ENCODE measurements at places on chromosomes 11 and 22.

DNA sequence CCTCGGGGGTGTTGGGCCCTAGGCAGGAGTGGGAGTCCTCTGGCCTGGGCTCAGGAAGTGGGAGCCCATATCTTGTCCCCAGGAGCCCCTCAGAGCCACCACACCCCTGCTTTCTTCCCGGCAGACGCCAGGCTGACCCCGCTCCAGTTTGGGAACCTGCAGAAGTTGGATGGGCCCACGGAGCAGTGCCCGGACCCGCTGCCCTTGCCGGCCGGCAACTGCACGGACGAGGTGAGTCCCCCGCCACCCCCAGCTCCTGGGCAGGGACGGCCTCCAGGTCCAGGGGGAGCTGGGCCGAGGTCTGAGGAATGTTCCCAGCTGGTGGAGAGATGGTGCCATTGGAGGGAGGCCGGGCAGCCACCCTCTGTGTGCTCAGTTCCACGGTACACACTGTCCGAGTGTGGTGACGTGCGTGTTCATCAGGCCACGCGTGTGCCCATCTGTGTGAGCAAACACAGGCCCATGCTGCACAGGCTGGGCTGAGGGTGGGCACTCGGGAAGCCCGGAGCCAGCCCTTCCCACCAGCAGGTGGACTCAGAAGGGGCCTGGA is 4.8 kb downstream of the MUC5B start:
- DNase-seq: no peak

- no peak for DNase-seq
These were observed 1113.4 kb downstream of the BRD1 start for GRCh38 chr22:48714231-48714630.

DNA sequence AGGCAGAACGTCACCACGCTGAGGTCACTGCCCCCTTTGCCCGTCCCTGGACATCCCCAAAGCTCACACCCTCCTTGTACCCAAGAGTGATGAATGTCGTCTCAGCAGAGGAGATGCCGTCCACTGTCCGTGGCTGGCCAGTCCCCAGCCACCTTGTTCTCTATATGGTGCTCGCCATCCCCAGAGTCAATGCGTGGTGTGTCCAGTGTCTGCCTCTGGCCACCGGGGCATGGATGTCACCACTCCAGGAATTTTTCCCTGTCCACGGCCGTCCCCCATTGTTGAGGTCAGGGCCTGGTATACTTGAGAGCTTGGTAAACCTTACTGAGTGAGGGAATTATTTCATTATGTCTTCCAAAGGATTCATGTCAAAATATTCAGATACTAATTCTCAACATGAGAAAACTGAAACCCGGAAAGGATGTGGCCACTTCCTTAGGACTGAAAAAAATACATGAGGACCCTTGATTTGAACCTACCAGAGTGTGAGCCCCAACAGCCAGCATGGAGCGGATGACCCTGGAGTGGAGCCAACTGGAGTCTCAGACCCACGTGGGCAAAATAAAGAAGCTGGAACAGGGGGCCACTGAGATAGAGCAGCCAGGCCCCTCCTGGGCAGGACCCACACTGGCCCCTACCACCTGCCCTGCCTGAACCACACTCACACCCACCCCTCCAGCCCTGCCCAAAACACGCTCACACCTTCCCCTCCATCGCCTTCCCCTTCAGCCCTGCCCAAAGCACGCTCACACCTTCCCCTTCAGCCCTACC is 376.4 kb downstream of the BRD1 start:
- no peak for DNase-seq

- DNase-seq: no peak
These were observed at the start of gene ZP1 for GRCh38 chr11:60866911-60867870. Gene ZP1 (plus strand): TSS chr11:60867542. CDS start chr11:60867562, 20 bp downstream.

- no peak for DNase-seq
These were observed 4.0 kb upstream of the INS start for GRCh38 chr11:2164861-2165555.

DNA sequence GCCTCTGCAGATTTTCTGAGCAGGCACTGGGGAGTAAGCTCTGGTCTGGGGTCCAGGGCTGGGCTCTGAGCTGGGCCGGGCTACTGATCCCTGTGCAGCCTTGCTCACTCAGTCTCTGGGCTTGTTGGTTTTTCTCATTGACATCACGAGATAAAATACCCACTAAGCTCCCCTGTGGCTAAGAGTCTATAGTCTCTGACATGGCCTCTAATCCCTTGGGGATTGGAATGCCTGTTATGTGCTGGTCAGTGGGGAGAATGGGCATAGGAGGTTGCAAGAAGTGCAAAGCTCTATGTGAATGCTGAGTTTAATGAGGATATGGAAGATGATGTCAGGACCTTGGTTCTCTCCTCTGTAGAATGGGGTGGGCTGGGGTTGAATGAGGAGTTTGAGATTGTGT is 23.3 kb downstream of the ELF5 start:
- DNase-seq: no peak

GRCh38 chr11:569158-569885 is 6.9 kb upstream of the PHRF1 start:
- DNase-seq: no peak

DNA sequence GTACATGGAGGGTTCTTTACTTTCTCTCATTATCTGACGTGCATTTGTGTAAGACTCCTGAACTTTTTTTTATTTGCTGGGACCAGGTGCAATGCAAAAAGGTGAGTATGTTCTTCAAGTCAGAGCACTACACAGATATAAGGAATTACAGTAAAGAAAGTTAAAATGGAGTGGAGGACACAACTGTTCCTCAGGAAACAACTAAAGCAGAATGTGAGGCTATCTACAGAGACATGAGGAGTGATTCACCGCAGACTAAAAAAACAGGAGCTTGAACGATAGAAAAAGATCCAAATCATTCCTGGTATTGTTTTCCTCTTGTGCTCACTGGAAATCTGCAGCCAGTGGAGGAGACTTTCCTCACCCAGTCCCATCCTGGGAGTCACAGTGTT is 106.2 kb downstream of the ABTB2 start:
- DNase-seq: no peak

DNA sequence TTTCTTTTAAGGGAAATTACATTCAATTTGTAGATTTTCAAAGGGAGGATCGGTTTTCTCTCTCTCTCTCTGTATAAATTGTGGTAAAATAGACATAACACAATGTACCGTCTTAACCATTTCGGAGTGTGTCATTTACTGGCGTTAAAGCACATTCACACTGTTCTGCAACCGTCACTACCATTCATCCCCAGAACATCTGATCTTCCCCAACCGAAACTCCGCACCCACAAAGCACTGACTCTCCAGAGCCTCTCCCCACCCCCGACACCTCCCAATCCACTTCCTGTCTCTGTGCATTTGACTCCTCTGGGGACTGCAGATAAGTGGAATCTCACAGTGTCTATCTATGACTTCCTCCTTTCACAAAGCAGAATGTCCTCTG is 15.9 kb upstream of the GRAMD4 start:
- peak; percentile 38 for DNase-seq

DNA sequence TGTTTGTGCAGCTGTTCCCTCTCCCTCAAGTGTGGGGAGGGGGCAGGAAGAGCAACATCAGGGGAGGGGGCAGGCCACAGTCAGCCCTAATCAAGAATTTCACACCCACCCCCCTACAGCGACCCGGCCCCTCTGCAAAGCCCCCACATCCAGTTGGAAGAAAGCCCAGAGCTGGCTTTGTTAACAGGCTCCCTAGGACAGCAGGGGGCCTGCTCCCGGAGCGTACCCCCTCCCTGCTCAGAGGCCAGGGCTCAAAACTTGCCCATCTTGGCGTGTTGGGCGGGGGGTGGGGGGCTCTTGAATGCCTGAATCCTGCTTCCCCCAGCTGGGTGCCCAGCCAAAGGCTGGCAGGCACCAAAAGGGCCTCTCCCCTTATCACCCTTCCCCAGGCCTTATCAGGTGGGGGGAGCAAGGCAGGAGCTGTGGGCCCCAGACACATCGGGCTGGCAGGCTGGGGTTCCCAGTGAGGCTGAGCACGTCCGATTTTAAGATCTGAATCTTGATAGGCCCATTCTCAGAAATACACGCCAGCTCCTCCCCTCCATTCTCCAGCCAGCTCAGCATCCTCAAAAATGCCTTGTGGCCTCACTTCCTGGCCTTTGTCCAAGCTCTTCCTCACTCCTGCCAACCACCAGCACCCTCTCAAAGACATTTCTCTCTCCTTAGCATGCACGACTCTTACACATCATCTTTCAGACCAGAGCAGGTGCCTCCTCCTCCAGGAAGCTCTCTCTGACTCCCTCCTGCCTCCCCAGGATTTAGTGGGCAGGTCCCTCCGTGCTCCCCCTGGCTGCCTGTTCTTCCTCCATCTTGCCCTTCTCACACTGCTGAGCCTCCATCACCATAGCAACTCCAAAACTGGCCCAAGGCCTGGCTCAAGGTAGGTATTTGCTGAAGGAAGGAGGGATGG is 384.8 kb downstream of the MN1 start:
- DNase-seq: no peak

GRCh38 chr22:28938286-28938833 is 55.0 kb downstream of the ZNRF3 start:
- DNase-seq: no peak

GRCh38 chr11:78647266-78647915 is 72.7 kb upstream of the NARS2 start:
- no peak for DNase-seq

DNA sequence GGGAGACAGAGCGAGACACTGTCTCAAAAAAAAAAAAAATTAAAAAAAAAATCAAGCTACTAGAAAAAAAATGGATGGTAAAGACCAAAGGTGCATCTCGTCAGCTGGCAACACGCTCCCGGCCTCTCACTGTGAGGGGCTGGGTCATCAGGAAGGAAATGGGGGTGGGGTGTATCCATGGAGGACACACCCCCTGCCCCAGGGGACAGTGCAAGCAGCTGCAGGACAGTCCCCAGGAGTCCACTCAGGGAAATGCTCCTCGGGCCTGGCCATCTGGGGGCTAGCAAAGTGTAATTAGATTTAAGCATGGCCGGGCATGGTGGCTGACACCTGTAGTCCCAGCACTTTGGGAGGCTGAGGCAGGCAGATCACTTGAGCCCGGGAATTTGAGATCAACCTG is 23.1 kb downstream of the TTLL1 start:
- DNase-seq: no peak

DNA sequence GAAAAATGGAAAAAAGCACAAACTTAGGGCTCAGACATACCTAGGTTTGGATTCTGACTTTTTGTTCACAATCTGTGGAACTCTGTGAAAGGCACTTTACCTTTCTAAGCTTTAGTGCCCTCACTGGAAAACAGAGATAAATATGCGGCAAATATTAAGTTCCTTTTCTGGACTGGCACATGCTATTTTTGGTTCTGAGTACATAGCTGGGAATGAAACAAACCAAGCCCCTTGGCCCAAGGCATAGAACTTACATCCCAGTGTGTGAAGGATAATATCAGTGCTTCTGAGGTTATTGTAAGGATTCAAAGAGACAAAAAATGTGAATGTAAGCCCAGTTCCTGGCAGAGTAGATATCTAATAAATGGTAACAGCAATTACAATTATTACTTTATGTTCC is 227.5 kb downstream of the ADAMTS15 start:
- no peak for DNase-seq

DNA sequence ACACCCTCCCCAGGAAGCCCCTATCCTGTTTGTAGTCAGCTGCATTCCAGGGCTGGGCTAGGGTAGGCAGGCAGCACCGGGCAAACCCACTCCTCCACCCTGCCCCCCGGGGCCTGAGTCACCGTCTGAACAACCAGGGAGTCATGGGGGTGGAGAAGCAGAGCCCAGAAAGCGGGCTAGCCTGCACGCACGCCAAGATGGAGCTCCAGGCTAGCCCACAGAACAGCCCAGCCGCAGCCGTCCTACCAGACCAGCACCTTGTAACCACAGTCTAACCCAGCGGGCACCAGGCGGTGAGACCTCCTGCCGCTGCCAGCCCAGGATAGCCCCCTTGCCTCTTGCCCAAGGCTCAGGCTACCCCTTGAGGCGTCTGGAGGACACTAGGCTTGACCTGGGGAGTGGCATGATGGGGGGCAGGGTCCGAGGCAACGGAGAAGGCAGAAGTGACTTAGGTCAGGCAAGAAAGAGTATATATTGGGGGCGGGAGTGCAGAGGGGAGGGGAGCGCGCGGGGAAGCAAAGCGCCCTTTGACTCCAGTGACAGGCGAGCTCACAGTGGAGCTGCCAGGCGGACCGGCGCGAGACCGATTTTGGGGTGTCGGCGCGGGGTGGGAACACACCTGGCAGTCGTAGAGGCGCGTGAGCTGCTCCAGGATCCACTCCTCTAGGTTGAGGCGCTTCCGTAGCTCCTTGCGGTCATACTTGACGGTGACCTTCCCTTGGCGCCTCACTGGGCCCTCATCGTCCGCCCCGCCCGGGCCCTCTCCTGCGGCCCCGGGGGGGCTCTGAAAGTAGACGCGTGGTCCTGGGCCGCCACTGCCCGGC is 734 bp downstream of the PPP1R14B start:
- peak; percentile 82 for DNase-seq

DNA sequence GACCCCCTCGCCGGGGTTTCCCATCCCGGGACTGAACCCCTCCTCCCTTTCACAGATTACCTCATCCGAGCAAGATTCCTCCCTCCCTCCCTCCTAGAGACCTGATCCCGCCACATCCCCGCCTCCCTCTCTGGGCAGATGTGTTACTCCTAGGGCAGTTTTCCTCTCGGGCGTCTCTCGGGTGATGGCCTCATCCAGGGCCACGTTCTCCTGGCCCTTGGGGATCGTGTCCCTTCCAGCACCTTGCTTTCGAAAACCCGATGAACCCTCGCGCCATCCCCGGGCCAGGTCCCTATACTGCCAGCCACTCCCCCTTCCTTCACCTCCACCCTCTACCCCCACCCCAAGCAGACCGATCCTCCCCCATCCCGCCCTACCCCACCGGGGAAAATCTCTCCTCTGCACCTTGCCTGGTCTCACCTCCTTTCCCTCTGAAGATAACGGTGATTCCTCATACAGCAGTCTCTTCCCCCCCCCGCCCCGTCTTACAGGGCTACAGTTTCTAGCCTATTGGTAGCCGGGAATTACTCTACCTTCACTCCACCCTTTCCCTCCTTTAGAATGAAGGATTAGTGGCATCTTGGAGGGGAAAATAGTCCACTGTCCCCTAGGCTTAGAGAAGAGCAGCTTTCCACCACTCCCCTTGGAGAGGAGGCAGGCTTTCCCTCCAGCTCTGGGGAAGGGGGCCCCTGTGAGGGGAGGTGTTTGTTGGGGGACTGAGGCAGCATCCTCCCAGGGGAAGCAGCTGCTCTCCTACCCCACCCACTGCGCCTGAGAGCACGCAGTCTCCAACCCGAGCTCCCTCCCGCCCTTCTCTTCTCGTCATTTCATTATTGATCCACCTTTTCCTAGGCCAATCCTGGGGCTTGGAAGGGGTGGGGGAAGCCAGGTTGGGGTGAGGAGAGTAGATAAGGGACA is 1.2 kb downstream of the KMT2A start:
- peak; percentile 15 for DNase-seq

- DNase-seq: peak; percentile 89
These were observed 9.7 kb upstream of the AHNAK start for GRCh38 chr11:62556108-62556874.

DNA sequence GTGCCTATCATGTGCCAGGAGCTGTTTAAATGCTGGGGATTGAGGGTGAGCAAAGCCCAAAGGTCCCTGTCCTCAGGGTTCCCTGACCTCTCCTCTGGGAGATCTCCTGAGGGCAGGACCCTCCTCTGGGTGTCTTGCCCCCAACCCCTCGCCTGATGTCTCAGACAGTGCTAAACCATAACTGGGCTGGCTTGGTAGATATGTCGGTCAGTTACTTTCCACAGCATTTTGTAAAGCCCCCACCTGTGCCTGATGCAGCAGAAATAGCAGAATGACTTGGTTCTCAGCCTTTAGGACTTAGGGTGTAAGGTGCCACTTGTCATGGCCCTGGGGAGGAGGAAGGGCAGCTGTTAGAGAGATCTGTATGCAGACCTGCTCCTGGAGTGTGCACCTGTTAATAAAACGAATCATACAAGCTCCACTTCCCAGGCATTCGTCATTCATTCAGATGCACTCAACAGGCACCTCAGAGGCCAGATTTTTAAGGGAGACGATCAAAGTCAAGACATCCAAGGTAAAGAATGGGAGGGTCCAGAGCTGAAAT is 88.1 kb downstream of the TP53I11 start:
- DNase-seq: no peak
